SK-N-SH (cell line): ENCODE measurements at places on chromosomes 13 and 19. TPM values are rescaled to one million over a fixed set of nuclear protein-coding genes. Genes with fewer than 3 reads are reported as not detected.
A peak's percentile ranks its signal among the peaks of the same experiment; 100 is the strongest.

- no peak for DNase-seq
Observed at GRCh38 chr13:71546881-71547280, 320.1 kb downstream of the DACH1 start.

DNA sequence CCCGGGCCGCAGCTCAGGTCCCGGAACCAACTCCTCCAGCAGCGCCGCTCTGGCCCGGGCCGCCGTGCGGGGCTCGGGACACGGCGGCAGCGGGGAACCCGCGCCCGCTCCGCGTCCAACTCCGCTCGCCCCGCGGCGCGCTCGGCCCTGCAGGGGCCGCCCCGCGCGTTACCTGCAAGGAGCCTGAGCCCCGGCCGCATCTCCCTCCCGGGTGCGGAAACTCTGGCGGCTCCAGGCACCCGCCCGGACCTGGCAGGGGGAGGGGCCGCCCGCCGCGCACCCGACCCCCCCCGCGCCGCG, at the start of gene TMTC4:
Gene TMTC4, minus strand, starts transcription at position 224 of the 300 bp plus-strand sequence. CDS start 4,433 bp downstream, outside the sequence.
- no peak for DNase-seq

DNA sequence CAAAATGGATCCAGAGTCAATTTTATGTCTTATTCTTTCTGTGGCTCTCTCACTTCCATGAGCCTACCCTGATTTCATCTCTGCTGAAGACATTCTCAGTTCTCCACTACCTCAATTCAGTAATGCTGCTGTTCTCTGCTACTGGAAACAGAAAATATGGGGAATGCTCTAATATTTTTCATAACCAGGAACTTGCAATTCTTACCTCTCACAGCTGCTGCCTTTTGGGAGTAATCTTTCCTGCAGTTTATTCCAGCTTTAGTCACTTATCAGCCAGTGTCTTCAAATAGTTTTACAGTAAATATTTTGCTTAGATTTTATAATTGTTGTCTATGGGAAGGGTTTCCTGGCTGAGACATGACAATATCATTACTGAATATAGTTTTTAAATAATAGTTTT, 145.1 kb upstream of the UFM1 start:
- DNase-seq: no peak

DNA sequence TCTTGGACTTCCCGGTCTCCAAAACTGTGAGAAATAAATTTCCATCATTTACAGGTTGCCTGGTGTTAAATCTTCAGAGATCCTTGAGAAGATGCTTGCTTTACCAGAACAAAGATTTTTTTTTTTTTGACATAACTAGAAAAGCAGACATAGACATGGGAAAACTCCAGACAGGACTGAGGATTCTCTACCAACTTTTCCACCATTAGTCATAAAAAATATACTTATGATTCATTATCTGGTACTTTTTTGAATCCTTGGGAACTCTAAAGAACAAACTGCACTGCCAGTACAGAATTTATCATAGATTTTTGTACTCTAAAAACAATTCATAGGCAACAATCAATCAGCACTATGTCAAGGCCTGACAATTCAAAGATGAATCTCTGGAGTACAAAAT, 487.6 kb downstream of the EFNB2 start:
- no peak for DNase-seq

DNA sequence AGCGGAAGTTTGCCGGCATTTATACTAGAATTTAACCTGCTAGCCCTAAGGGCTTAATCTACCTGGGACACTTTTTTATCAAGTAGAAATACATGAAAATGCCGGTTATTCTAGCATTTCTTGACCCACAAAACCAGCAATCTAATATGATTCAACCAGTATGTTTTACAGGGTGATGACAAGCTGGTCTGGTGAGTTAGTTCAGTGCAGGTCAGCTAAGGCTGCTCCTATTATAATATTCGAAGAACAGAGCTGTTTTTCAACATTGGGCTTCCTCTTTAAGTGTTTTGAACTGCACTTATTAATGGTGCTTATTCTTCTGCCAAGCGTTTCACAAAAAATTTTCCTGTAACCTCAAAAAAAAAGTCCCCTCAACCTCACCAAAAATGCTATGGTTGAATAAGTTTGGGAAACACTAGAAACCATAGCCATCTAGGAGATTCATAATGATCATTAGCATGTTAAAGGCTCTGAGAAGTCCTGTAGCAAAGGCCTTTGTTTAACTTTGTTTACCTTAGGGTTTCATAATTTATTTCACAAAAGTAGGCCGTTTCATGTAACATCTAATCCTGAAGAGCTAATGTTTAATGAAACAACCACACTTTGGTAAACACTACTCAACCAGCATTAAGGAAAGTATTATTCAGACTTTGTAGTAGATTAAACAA, 526.6 kb downstream of the KLF12 start:
- no peak for DNase-seq

- DNase-seq: no peak
Observed at GRCh38 chr19:1008268-1009040, 8.2 kb downstream of the GRIN3B start.

GRCh38 chr19:37227996-37228395, 10.0 kb downstream of the ZNF383 start:
- DNase-seq: peak; percentile 31

DNA sequence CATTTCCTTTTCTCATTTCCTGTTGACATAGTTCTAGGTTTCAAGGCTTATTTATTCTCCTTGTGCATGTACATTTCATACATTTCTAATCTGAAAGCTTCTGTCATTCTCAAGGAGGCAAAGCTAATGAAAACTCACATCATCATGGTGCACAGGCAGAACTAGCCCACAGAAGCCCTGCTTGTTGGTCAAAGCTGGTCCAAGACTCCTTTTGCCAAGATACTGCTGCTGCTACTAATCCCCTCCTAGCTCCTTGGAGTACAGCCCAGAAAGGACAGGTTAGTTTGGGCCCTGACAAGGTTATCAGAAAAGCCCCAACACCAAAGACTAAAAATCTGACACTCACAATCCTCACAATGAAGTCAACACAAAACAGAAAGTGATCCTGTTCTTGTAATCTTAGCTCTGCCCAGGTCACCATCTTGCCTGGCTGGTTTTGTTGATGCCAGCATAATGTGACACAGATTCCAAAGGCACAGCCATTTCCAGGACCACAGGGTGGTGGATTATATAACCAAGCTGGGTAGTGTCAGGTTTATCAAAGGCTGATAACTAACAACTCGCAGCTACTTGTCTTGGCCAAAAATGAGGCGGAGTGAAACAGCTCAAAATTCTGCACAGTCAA, 417.4 kb downstream of the NDFIP2 start:
- DNase-seq: no peak

DNA sequence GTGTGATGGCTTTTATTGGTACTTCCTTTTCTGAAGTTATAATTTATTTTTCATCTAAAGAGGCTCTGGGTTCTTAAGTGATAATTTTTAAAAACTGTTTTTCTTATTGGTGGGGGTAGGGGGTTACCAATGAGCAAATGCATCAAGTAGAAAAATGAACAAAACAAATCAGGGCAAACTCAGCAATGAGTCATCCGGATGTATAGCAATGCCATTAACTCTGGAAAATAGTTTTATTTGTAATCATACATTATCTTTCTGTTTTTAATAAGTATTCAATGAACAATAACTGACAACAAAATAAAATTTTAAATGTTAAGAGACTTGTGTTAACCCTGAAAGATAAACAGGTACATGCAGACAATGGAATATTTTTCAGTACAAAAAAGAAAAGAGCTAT, 67.6 kb downstream of the UFM1 start:
- DNase-seq: no peak

GRCh38 chr13:60326273-60326672, 70.7 kb upstream of the TDRD3 start:
- DNase-seq: no peak

GRCh38 chr13:52411629-52412028, 5.7 kb upstream of the THSD1 start:
- no peak for DNase-seq

DNA sequence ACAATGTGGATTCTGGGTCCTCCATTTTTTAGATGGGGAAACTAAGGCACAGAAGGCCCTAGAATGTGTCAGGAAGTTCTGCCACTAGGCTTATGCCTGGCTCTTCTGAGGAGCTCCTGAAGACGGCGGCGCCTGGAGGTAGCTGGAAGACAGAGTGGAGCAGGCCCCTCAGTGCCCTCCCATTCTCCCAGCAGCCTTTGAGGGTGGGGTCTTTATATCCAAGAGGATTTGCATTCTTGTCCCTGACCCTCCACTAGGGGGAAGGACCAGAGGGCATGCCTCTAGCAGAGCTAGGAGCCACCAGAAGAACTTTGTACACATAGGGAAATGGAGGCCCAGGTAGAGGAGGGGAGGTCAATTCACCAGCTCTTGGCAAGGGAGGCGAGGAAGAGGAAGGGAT, 9.4 kb downstream of the CELF5 start:
- no peak for DNase-seq

- DNase-seq: no peak
Observed at GRCh38 chr13:25971459-25972145, 80.2 kb downstream of the SHISA2 start.

ZNF701 gene
- 3.8 and 7.4 TPM in 2 replicates for polyA plus RNA-seq

AMER2 gene
- not detected in 2 replicates for polyA plus RNA-seq

METTL21C gene
- polyA plus RNA-seq: not detected in 2 replicates
